Lower leg skin (tissue), 4 donors: ENCODE measurements at places on chromosomes 6 and 20.

DNA sequence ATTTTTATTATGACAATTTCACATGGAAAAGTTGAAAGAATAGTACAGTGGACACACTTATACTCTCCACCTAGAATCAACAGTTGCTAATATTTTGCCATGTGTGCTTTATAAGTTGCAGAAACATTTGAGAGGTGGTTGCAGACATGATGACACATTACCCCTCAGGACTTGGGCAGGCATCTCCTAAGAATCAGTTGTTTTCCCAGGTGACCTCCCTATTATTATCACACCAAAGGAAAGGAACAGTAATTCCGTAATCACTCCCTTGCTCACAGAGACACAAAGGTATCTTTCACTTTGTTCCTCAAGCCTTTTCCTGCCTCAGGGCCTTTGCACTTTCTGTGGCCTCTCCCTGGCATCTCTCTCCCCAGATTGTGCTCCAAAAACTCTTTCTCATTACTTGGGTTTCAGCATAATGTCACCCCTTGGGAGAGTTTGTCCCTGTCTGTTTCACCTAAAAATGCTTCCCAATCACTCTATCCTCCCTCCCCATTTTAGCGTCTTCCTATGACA, 5.9 kb upstream of the SULF2 start:
- no peak for DNase-seq

DNA sequence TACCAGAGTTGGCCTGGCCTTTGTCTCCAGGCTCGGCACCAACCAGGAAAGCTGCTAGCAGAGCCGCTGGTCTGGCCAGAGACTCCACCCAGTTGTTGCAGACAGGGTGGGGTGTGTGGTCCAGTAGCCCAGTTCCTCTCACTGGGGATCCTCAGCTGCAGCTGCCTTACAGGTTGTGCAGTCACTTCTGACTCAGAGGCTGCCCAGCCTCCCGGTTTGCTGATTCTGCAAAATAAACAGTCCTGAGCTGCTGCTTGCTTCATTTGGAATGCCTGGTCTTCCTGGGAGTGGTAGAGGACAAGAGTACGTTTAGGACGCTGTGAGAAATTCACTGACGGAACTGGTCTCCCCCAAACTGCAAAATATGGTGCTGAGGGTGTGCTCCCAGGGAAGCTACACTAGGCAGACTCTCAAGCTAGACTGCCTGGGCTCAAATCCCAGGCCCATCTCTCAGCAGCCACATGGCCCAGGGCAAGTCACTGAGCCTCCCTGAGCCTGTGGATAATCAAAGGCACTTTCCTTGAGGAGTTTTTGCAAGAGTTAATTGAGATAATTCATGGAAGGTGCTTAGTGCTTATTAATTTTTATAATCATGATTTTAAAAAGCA, 246.1 kb downstream of the TFAP2C start:
- DNase-seq, result no peak

DNA sequence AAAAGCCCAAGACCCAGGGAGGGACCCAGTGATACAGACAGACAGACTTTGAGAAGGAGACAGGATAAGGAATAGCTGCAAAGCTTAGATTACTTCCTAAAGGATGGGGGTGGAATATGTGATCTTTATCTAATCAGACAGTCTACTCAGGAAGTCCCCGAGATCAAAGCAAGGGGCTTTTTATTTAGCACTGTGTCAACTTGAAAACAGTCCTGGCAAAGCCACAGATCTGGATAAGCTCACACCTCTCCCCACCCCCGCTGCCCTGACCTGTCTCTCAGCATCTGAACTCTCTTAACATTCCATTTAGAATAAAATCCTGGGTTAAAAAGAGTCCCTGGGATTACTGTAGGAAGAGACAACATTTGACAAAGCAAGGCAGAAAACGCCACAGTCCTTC, 101.5 kb downstream of the ISM1 start:
- DNase-seq, result no peak

GRCh38 chr20:5190444-5190843, 63.6 kb downstream of the CDS2 start:
- no peak for DNase-seq

- DNase-seq, result no peak
These were observed 68.7 kb upstream of the PRDM1 start for GRCh38 chr6:106017454-106017853.

- no peak for DNase-seq
These were observed 176.4 kb upstream of the RREB1 start for GRCh38 chr6:6931071-6932025.

DNA sequence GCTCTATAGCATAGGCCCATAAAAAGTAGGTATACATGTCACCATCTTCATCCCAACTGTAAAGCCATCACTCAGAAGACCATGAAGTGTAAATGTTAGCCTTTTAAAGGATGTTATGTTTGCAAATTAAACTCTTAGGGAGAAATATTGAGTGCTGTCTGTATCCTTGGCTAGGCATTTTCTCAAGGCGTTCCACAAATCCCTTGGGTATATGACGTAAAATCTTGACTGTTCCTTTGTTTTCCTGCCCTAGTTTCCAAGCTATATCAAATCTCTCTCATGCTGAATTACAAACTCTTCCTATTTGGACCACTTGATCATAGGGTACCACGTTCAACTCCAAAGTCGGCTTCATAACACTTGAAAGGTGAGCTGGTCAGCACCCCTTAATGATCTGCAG, 486.2 kb downstream of the HDGFL1 start:
- no peak for DNase-seq

DNA sequence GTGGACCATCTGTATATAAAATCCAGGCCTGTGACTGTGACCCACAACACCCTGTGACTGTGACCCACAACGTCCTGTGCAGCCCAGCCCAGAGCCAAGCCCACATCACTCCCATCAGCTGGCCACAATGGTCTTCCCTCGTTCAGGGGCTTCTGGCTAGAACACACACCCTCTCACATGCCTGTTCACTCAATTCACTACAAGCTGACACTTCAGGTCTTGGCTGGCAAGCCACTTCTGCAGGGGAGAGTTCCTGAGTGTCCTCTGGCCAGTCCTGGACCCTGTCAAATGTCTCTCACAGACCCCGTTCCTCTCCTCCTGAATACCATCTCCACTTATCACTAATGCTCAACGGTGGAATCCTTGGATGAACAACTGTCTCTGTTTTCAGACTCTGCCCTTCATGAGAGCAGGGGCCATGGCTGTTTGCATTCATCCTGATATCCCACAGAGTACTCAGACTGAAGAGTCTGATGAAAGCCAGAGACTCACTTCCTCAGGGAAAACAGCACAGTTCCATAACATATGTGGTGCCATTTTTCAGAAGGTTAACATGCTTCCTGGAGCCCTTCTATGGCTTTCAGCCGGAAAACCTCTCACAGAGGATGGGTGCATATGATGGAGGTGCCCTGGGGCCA, 56.0 kb downstream of the MYH7B start:
- DNase-seq, result peak; percentile 48

DNA sequence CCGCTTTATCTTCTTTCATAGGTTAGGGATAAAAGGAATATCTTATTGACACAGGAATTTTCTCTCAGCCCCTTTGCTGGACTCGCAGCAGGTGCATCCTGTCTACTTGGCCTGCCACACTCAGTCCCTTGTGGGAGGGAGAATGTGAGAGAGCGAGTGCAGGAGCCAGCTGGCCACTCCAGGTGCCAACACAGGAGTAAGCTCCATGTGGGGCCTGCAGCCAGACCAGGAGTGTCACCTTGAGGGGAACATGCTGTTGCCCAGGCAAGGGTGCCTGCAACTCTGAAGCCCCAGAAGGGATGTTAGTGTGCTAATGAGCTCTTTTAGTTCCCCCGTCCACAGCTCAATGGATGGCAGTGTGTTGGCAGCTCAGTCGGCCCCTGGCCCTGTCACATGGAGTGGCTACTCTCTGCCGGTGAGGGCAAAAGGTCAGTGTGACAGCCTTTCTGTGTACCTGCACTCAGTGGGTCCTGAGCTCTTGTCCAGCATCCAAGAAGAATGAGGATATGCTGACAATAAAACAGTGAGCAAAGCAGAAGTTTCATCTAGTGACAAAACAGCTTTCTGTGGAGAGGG, 57.1 kb downstream of the CRYBG1 start:
- DNase-seq, result no peak

DNA sequence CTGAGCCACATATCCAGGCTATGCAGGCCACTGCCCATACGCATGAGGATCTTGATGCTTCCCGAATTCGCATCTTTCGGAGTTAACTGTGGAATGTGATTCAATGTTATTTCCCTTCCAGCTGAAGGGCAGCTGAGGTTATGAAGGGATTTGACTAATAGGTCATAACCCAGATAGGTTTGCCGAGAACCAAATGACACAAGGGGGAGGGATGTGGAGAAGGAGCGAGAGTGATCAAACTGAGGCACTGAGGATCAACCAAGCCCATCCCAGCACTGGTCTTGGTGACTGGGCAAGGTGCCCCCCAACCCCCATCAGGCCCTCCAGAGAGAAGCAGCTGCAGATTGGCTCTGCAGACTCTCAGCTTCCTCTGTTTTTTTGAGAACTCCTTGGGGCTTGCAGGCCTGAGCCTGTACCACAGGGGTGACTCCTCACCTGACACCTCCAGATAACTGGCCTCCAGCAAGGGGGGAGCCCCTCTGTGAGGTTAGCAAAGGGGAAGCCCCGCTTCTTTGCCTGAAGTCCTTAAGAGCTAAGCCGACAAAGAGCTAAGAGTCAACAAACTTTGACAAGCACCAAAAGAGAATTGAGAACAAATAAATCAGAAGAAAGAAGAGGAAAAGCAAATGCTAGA, 185.9 kb downstream of the PDE7B start:
- DNase-seq, result no peak

DNA sequence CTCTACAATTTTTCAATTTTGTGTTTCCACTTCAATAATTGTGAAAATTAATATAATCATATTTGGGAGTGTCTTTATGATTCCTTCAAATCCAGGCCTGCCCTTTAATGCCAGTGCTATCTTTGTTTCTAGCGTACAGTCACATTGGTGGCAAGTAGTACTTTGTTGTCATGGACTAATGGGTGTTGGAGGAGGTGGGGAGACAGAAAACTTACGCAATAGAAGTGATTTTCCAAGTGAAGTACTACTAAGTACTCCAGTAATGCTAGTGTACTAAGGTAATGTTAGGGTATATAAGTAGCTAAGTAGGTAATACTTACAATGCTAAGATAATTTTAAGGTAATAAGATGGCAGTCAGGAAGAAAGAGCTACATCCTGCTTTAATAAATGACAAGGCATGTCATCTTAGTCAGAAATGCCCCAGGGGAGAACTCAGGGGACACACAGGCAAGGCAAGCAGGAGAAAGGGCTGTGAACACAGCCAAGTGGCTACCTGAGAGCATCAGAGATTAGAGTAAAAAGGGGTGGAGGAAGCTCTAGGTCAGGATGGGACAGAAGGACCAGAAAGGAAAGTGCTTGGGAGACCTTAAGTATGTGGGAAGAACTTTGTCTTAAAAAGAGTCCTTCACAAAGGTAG, 217.2 kb upstream of the PRDM1 start:
- no peak for DNase-seq

GRCh38 chr6:4608361-4609115, 167.7 kb upstream of the CDYL start:
- no peak for DNase-seq

DNA sequence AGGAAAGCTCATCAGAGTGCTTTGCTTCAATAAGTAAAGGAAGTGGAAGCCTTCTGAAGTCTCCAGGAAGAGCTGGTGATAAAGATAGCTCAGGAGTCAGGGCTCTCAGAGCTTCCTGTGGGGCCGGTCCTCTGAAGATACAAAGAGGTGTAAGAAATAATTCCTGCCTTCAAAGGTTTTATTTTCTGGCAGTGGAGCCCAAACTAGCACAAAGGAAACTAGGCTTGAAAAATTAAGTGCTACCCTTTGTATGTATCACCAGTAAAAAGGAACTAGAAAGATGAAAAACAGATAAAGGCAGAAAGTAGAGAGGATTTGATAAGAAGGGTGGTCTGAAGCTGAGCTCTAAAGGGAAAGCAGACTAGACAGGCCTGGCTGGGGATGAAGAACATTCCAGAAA, 204.1 kb upstream of the SASH1 start:
- DNase-seq, result no peak

DNA sequence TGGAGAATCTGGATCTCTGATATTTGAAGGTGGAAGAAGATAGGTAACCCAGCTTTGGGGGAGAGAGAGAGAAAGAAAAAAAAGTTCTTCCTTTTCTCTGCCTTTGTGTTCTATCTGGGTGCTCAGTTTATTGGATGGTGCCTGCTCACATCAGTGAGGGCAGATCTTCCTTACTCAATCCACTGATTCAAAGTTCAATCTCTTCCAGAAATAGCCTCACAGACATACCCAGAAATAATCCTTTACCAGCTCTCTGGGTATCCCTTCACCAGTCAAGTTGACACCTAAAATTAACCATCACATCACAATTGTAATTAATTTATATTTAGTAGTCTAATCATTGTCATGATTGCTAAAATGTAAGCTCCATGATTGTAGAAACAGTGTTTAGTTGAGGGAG, 189.1 kb downstream of the EPM2A start:
- DNase-seq, result no peak

- no peak for DNase-seq
These were observed 76.0 kb downstream of the ADTRP start for GRCh38 chr6:11702500-11703130.

DNA sequence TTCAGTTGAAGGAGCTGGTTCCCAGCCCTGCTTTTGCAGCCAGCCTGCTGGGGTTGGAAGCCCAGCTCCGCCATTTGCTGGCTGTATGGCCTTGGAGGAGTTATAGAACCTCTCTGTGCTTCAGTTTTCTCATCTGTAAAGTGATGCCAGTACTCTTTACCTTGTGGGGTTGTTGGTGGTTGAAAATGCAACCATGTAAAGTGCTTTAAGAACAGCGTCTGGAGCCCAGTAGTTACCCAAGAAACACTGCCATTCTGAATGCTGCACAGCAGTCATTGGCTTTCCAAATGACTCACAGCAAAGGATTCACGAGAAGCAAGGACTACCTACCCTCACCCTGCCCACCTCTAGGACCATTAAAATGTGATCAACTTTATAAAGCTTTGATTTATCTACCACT, 154.4 kb downstream of the F13A1 start:
- no peak for DNase-seq

- DNase-seq, result no peak
These were observed 41.1 kb downstream of the FBXO5 start for GRCh38 chr6:152941746-152942145.

GRCh38 chr6:4531406-4531805, 244.8 kb upstream of the CDYL start:
- DNase-seq, result no peak

DNA sequence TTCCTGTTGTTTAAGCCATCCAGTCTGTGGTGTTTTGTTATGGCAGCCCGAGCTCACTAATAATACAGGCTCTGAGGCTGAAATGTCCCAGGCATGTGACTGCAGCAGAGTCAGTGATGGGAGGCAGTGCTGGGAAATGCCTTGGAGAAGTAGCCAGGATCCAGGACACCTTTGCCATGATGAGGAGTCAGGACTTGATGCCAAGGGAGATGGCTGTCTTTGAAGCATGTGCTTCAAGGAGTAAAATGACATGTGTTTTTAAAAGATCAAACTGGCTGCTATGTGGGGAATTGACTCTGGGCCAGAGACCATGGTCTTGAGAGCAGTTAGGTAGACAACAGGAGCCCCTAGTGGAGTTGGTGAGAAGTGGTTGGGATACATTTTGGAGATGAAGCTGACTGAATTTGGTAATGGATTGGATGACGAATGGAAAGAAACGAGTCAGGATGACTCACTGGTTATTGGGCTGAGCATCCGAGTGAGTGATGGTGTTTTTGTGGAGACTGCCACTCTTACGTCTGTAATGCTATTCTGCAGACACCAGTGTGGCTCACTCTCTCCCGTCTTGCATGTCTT, 322.2 kb downstream of the PLCB1 start:
- DNase-seq, result no peak

GRCh38 chr6:8958894-8959511, 523.7 kb upstream of the SLC35B3 start:
- DNase-seq, result no peak

- DNase-seq, result no peak
These were observed 575 bp upstream of the CNR1 start for GRCh38 chr6:88166493-88167351.

GRCh38 chr6:66200390-66200789, 493.4 kb upstream of the EYS start:
- DNase-seq, result no peak
